ENCODE measurements at places on chromosomes 4 and X.

DNA sequence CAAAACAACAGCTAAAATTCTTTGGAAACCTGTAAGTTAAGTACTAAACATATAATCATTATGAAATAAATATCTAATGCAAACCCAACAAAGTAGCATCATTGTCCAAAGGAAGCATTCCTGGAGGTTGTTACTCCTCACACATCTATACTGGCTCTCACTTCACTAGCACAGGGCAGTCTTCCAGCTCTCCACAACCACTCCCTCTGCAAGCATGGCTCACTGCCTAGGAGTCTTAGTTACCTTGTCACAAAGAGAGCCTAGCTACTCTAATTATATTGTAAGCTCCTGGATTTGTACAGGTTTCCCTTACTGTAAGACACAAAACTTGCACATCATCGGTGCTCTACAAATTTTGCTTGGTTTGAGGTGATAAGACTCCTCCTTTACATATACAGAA is 76.1 kb downstream of the AMMECR1 start:
- DNase-seq, result no peak

DNA sequence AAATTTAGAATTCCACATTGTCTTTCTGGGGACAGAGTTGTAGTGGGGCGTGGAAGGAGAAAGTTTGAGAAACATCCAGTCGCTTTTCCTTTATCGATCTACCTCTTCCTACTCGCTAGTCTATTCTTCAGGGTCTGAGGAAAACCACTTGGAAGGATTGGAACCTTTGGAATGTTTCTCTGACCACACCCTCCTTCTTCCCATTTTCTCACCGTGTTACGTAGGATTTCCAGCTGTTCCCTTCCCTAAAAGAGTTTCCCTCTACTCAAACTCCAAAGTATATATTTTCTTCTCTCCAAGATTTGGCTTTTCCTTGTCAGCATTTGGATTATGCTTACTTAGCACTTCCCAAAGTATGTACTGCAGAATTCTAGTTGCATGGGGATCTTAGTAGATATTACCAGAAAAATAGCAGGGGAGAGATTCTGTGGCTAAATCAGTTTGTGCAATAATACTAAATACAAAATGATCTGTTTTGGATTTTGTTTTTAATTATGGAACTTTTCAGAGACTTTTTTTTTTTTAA is 4.9 kb downstream of the ENPEP start:
- no peak for DNase-seq

GRCh38 chr4:71415491-71415890 is 76.7 kb downstream of the SLC4A4 start:
- no peak for DNase-seq

DNA sequence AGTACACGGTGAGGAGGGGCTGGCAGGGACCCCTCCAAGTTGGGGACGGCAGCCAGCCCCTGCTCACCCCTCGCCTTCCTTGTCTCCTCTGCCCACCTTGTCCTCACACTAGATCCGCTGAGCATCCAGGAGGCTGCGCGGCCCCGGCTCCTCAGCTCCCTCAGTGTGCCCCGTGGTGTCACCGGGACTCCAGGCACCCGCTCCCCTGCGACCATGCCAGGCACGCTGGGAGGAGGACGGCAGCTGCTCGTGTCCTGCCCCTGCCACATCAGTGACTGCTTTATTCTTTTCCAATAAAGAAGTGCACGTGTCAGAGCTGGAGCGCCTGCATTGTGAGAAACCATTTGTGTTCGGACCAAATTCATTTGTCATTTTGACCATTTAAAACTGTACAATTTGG is 6.4 kb downstream of the FAM50A start:
- no peak for DNase-seq

DNA sequence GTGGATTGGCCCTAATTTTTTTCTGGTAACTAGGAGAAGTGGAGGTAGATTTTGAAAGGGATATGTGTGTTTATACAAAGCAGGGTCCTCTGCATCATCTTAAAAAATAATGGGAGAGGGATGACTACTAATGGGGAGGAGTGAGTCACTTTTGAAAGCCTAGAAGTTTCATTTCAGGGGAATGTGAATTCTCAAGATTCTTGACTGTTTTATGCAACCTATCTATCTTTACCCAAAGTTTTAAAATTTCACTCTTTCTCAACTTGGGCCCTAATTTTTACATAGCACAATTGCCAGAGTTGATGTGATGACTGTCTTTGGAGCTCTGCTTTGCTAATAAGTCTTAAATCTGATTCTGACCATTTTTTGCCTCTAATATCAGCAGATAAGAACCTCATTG is 445.2 kb downstream of the GRXCR1 start:
- no peak for DNase-seq

- no peak for DNase-seq
These were observed 155.7 kb upstream of the JADE1 start for GRCh38 chr4:128653527-128654444.

DNA sequence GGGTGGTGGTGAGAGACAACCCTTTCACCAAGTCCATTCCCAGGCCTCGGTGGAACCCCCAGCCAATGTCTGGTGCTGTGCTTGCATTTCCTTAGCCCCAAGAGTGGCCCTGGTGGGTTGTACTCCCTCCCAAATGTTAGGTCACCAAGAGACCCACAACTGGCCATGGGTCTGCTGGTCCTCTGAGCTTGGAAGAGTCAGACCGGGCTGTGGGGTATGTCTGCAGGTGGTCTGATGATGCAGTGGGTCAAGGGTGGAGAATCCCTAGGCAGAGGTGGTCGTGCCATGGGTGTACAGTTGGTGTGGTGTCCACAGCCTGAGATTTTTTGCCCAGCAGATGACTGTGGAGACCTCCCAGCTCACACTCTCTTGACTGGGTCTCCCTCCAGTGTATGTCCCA is 535.7 kb upstream of the CNKSR2 start:
- no peak for DNase-seq

GRCh38 chrX:117977526-117977925 is 139.1 kb downstream of the KLHL13 start:
- no peak for DNase-seq

DNA sequence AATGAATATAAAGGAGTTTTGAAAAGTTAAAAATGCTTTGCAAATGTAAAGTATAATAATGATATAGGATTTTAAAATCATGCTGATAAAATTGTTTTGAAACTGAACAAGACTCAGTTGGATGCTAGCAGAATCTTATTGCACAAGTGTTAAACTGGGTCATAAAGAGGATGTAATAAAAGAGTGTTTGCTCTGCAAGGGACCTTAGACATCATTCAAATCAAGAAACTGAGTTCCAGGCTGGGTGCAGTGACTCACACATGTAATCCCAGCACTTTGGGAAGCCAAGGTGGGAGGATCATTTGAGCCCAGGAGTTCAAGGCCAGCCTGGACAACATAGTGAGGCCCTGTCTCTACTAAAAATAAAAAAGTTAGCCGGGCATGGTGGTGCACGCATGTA is 27.5 kb upstream of the DUSP21 start:
- DNase-seq, result no peak
